Natural killer cell (primary cell): ENCODE measurements at places on chromosomes 3 and 15.

DNA sequence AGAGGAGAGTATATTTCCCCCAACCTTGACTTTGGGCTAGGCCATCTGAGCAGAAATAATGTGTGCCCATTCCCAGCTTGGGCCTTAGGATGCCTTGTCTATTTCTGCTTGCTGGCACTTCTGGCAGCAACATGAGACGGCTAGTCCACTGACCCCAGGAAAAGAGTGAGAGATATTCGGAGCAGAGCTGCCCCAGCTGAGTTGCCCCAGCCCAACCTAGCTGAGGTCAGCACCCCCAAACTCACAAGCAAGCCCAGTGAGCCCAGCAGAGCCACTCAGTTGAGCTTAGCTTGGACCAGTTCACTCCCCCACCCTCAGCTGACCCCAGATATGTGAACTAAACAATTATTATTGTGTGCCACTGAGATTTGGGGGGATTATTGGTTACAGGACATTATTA lies 20.2 kb downstream of the ITGA11 start:
- H3K27me3 ChIP-seq: no peaks in the 10 kb centered on the region
- DNase-seq: no peak
- no peaks in the 10 kb centered on the region for H3K4me1 ChIP-seq
- H3K27ac ChIP-seq: no peak overlapping the region

- H3K4me3 ChIP-seq: no peak overlapping the region
- H3K27ac ChIP-seq: no peak overlapping the region
- no peak for DNase-seq
- peaks cover 22% of the 10 kb centered on the region for H3K4me1 ChIP-seq
- H3K36me3 ChIP-seq: peaks cover 2% of the 10 kb centered on the region
Observed at GRCh38 chr15:66400351-66400774, 13.7 kb downstream of the MAP2K1 start.

DNA sequence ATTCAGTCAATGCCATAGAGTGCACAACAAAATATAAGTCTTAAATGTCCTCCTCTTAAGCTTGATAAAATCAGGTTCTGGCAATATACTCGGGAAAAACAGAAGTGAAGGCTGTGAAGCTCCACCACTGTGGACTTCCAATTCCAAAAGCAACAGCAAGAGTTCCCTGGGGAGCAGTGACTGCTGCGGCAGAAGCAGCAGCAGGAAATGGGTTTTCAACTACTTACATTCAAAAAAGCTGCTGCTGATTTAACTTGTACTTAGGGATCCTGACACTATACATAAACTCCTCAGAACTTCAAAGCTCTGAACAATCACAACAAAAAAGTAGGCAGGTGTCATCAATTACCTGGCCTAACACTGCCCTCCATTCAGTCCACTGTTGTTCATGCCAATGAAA lies 4.7 kb downstream of the CEP152 start:
- H3K4me3 ChIP-seq: no peak overlapping the region
- DNase-seq: no peak
- H3K36me3 ChIP-seq: no peaks in the 10 kb centered on the region
- H3K27me3 ChIP-seq: no peaks in the 10 kb centered on the region
- no peak overlapping the region for H3K27ac ChIP-seq

DNA sequence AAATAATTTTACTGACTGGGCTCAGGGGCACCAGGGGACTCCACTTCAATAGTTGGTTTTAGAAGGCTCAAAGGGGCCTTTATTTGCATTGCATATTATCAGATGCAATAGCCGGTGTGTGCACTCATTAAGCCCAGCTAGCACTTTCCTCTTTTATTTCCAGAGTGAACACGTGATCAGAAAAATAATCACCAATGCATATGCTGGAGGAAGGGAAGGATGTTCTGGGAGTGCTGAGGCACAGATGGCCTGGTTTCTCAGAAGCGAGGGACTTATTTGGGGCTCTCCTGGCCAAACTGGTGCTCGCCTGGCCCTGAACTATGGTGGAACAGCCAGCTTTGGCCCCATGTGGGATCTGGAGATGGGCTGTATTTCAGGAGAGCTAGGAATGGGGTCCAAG lies 60.4 kb upstream of the SEC13 start:
- H3K4me3 ChIP-seq: no peak overlapping the region
- no peak overlapping the region for H3K27ac ChIP-seq
- no peaks in the 10 kb centered on the region for H3K27me3 ChIP-seq
- DNase-seq: no peak

GRCh38 chr3:183375787-183376186 lies 52.6 kb downstream of the MCF2L2 start:
- no peak overlapping the region for H3K27ac ChIP-seq
- H3K36me3 ChIP-seq: no peaks in the 10 kb centered on the region
- H3K4me3 ChIP-seq: no peak overlapping the region
- H3K27me3 ChIP-seq: no peaks in the 10 kb centered on the region
- DNase-seq: no peak
- H3K4me1 ChIP-seq: no peaks in the 10 kb centered on the region

DNA sequence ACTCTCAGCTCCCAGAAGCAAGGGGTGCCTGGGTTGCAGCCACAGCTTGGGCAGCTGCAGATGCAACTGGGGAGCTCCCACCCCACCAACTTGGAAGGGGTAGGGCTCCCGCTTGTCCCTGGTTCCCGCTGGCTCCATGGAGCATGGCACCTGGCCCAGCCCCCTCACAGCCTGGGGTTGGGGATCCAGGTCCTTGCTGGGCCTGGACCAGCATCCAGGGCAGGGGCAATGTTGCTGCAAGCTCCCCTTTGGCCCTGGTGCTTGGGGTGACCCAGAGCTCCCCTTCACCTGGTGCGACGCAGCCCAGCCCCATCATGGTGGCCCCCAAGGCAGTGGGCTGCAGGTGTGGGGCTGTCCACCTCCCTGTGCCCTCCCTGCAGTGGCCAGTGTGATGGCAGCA lies 99.6 kb upstream of the FRMD4B start:
- no peak for DNase-seq
- no peaks in the 10 kb centered on the region for H3K27me3 ChIP-seq
- no peaks in the 10 kb centered on the region for H3K4me1 ChIP-seq

GRCh38 chr3:156483002-156483401 lies 71.9 kb downstream of the SSR3 start:
- peak overlapping the region; percentile 92 for H3K27ac ChIP-seq
- peaks cover 10% of the 10 kb centered on the region for H3K4me1 ChIP-seq
- no peaks in the 10 kb centered on the region for H3K36me3 ChIP-seq
- no peak for DNase-seq
- no peaks in the 10 kb centered on the region for H3K27me3 ChIP-seq
